ENCODE measurements at places on chromosomes 12 and 14.
A peak's percentile ranks its signal among the peaks of the same experiment; 100 is the strongest.

DNA sequence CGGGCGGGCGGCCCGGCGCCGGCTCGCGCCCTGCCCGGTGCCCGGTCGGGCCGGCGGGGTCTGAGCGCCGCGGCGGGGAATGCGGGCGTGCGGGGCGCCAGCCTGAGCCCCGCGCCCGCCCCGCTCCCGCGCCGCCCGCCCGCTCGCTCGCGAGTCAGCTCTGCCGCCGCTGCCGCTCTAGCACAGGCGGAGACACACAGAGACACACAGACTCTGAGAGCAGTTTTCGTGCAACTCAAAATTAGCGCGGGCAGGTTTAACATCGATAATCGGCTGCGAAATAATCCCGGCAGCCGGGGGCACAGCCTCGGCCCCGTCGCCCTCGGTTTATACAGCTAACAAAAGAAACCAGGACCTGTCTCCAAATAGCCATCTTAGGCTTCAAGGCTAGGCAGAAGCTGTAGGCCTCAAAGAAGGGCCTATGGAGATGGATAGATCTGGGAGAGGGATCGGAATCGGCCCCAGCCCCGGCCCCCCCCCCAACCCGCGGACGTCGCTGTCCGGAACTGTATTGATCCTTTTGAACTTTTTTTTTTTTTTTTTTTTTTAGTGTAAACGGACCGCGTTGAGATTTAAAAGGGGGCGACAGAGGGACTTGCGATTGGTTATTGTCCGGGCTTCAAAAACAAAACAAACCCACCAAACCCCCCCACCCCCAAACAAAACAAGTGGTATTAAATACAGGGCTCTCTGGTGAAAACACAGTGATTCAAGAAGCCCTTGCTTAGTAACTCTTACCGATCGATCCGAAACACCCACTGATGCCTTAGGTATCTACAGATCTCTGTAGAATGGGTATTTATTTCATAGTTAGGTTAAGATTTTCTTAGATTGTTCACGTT, 1.1 kb downstream of the ARID2 start:
- DNase-seq, result peak; percentile 69

DNA sequence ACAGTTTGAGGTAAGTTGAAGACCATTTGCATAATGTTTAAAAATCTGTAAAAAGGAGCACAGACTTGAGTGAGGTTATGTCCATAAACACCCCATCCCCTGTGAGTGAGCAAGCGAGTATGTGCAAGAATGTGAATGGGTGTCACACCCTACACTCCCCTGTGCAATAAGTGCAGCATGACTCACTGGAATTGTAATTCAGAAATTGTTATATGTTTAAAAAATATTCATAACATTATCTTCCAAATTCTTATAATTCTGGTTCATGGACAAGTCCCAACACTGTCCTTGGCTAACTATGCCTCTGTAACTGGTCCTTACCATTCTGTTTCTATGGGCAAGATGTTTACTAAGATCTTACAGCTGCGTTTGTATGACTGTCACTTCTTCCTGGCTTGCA, 207.8 kb upstream of the FAR2 start:
- no peak for DNase-seq

- no peak for DNase-seq
Observed at GRCh38 chr12:51388846-51389245, 2.4 kb downstream of the GALNT6 start.

GRCh38 chr14:60632777-60633176, 16.5 kb downstream of the SIX1 start:
- DNase-seq, result no peak

DNA sequence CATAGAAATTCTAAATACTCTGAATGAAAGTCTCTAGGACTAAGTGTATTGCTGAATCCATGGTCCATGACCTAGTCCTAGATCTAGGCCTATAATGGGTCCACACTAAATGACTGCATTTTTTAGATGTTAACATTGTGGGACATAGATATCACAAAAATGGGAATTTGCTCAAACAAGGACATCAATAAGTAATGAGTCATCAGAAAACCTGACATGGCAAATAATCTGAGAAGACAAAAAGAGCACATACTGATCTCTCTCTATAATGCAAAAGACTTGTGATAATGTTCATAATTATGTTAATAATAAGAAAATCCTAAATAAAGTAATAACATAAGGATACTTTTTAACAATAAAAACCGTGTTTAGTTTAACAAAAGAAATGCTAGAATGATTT, 1168.4 kb downstream of the FSCB start:
- DNase-seq, result no peak

DNA sequence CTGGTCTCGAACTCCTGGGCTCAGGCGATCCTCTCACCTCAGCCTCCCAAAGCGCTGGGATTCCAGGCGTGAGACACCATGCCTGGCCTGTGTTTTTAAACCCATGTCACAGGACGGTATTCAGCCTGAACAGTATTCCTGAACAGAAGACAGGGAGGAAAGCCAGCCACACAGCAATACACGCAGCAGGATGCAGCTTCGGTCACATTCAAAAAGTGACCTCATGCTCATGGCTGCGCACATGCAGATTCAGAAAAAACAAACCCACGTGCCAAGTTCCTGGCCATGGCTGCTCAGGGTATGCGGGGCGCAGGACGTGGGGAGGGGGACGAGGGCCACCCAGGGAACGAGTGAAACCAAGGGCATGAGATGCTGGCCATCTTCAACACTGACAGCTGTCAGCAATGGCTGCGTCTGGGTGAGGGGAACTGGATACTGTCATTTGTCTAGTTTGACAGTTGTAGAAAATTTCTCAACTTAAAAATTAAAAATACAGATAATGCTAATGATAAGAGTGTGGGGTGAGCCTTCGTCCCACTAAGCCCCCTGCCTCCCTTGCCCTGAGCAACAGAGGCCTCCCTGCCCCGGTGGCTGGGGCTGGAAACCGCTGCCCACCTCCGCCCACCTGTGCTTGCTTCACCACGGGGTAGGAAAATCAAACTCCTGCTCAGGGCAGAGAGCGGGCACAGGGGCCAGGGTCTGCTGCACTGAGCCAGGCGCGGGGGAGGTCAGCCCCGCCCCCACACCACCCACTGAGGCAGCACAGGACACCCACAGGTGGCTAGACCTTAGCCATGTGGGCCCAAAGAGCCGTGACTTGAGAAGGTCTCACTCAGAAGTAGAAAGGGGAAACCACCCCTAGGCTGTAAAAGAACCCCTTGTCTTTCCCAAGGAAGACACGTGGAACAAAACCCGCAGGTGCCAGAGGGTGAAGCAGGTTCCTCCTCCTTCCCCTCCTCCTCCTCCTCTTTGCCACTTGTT, 84.2 kb downstream of the SCARB1 start:
- DNase-seq, result no peak

- DNase-seq, result no peak
Observed at GRCh38 chr14:101861464-101861863, 100.0 kb downstream of the PPP2R5C start.

DNA sequence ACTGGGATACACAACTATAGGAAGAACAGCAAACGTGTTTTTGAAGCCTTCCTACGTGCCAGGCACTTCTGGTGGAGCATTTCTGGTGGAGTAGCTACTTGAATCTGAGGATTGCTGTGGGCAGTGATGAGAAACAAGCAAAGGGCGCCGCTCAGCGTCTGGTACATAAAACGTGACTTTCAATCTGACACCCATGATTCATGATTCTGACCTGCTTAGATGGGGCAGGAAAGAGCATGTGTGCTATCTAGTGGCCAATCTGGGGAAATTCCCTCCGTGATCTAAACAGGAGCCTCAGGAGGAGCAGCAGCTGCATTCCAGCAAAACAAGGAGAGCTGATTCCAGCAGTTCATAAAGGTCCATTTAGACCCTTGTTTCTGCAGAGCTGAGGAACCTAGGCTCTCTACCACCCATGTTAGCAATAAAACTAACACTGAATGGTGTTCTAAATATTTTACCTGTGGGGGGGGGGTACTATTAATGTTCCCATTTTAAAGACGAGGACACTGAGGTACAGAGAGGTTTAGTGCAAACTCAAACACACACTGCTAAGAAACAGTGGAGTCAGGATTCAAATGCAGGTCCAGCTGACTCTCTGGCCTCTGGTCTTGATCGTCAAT, 37.8 kb downstream of the PAH start:
- DNase-seq, result no peak

DNA sequence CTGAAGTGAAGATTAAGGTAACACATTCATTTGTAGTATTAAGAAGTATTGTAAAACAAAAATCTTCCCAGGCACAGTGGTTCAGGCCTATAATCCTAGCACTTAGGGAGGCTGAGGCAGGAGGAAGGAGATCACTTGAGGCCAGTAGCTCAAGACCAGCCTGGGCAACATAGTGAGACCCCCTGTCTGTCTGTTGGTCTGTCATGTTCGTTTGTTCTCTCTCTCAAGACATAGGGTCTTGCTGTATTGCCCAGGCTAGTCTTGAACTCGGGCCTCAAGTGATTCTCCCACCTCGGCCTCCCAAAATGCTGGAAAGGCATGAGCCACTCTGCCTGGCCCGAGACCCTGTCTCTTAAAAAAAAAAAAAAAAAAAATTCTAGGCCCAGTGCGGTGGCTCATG, 6.7 kb downstream of the TULP3 start:
- DNase-seq, result no peak

GRCh38 chr12:131895640-131896079, 1.2 kb downstream of the ULK1 start:
- DNase-seq, result peak; percentile 37

DNA sequence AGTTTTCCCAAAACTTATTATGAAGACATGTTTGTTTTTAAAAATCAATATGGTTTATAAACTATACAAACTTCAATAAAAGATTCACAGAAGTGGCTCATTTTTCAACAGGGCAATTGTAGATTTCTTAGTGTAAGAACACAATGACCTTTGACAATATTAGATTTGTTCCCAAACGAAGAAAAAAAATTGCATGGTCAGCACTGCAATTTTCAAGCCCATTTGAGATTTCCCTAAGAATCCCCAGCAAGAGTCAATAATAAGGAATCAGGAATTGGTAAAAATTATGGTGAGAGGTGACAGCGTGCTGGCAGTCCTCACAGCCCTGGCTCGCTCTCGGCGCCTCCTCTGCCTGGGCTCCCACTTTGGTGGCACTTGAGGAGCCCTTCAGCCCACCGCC, 145.8 kb downstream of the DERA start:
- no peak for DNase-seq

DNA sequence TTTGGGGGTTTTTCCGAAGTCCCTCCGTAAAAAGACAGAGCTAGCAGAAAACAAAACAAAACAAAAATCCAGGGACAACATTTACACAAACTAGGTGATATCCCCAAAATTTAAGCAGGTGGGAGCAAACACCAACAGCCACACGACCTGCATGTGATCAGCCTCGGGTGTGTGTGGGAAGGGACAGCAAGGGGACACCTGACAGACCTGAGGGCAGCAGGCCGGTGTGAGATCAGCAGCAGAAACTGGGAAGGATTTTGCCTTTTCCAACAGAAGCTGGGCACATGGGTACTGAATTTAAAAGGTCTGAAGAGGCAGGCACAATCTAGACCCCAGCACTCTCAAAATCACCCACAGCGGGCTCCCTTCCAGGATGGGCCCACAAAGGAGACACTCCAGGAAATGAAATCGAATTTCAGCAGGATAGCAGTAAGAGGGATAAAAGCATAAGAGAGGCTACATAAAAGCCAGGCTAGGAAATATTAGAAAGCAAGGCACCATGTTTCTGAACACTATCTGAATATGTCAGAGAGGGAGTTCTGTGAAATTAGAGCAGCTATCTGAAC, 36.5 kb upstream of the SELPLG start:
- no peak for DNase-seq

GRCh38 chr12:130204541-130204953, 42.3 kb downstream of the FZD10 start:
- DNase-seq, result no peak

DNA sequence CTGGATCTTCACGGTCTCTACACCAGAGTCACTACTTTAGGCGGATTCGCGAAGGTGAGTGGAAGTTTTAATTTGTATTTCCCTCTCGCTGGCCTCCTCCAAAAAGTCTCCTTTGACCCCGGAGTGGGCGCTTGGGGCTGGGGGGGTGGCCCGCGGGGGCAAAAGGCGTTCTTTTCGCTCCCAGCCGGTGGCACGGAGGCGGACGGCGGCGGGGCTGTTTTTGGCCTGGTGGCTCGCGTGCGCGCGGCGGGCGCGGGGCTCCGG, 510 bp downstream of the ARID2 start:
- DNase-seq, result peak; percentile 62

- peak; percentile 46 for DNase-seq
Observed at GRCh38 chr14:100523843-100524169, 63.4 kb downstream of the BEGAIN start.

DNA sequence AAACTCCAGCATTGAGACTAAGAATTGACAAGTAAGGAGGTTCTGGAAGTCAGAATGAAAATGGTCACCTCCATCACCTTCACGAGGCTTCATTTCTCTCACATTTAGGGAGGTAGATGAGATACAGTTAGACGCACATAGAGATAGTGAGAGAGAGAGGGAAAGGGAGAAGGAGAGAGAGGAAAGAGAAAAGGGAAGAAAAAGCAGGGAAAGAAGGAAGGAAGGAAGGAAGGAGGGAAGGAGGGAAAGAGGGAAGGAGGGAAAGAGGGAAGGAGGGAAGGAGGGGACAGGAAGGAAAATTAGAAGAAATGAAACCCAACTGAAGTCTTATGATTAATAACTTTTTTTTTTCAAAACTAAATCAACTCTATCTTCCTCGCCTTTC, 10.7 kb upstream of the FOXG1 start:
- DNase-seq, result no peak

GRCh38 chr14:56855891-56856461, 45.7 kb upstream of the OTX2 start:
- peak; percentile 65 for DNase-seq

DNA sequence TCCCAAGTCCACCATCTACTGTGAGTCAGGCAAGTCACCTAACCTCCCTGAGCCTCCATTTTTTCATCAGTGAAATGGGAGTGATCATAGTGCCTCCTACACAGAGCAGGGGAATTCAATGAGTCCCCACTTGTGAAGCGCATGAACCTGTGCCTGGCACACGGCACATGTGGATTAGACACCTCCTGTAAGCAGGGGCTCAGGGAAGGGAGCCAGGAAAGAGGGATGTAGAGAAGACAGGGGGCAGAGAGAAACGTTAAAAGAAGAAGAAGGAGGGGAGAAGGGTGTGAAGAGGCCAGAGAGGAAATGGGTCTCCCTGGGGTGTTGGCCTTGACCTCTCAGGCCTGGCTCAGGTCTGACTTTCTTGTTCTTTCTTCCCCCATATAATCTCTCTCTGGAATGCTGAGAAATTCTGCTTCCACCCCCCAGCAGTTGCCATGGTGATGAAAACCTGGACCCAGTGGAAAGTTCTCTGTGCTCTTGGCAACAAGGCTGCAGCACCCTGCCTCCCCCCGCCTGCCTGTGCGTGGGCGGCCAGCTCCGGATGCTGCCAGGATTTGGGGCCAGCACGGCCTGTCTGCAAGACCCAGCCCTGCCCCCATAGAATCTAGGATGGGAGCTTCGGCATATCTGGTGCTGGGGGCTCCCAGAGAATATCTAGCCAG, 94.5 kb downstream of the CALM1 start:
- no peak for DNase-seq

- no peak for DNase-seq
Observed at GRCh38 chr12:102298022-102298421, 100.4 kb upstream of the PMCH start.

GRCh38 chr12:53995378-53996239, 4.4 kb upstream of the HOXC9 start:
- DNase-seq, result peak; percentile 51

All from mucosa of descending colon (tissue), 3 donors.